ENCODE measurements at places on chromosomes 13 and 19. TPM values are rescaled to one million over a fixed set of nuclear protein-coding genes. Genes with fewer than 3 reads are reported as not detected.
A peak's percentile ranks its signal among the peaks of the same experiment; 100 is the strongest.

Gene ITGBL1
- total RNA-seq = 2.0 TPM

Gene S1PR5
- total RNA-seq = 0.41 TPM

DNA sequence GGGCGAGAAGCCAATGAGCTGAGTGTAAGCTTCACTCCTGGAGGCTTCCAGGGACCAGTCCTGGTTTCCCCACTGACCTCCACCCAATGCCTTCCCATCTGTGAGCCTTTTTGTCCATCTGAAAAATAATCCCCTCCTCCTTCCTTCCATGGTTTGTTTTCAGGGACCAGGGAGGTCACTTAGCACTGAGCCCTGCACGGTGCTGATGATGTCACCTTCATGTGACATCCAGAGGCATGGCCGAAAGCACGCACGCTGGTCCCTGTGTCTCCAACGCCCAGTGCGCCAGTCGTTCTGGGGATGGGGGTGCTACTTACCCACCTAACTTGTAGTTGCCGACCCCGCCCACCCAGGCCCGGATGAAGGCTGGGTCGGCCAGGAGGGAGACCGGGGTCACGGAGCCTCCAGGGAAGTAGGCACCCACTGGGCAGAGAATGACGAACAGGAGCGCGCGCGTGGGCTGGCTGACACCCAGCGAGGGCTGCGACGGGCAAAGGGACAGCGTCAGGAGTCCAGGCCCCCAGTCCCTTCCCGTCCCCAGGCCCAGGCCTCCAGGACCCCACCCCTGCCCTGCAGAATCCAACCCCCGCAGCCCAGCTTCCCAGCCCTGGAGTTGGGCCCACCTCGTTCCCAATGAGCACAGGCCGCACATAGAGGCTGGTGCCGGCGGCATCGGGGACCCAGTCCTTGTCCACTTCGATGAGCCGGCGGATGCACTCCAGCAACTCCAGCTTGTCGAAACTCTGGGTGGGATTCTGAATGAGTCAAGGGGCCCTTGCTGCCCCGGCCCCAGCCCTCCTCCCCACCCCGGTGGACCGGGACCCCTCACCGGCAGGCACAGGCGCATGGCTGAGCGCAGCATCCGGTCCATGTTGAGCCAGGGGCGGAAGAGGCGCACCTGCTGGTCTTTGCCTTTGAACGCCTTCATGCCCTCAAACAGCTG is 11.2 kb downstream of the BCAT2 start:
- no peak for DNase-seq

Gene OR7C1
- not detected for total RNA-seq

GRCh38 chr19:38666663-38667511 is 19.4 kb downstream of the ACTN4 start:
- DNase-seq = no peak

GRCh38 chr19:30450100-30450499 is 77.9 kb downstream of the ZNF536 start:
- DNase-seq = peak; percentile 60

DNA sequence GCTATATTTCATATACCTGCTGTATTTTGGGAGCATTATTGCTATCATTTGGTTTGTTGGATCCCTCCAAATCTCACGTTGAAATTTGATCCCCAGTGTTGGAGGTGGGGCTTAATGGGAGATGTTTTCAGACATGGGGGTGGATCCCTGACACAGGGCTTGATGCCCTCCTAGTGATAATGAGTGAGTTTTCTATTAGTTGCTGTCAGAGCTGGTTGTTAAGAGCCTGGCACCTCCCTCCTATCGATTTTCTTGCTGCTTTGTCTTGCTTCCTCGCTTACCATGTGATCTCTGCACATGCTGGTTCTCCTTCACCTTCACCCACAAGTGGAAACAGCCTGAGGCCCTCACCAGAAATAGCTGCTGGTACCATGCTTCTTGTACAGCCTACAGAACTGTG is 259.9 kb upstream of the STARD13 start:
- DNase-seq = no peak

Gene IL11
- 0.41 TPM for total RNA-seq

GRCh38 chr13:25175026-25175425 is 2.9 kb upstream of the AMER2 start:
- no peak for DNase-seq

Gene CLEC4M
- not detected for total RNA-seq

DNA sequence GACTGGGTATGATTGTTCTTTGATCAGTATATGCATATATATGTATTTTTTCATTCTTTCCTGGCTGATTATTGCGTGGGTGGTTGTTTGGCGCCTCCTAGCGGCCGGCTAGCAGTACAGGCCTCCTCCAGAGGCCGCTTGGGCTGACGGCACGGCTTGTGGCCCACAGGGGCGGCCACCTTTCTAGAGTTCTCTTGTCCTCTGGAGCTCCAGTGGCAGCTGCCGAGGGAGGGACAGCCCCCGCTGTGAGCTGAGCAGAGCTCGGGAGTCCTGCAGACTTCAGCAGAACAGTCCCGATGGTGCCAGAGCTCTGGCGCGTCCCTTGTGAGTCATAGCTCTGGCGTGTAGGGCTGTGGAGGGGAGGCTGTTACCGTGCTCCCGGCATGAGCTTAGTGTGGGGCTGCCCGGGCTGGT is 22.5 kb upstream of the ZNF429 start:
- DNase-seq = peak; percentile 47

- no peak for DNase-seq
Measured at GRCh38 chr13:49097374-49097773, 121.7 kb downstream of the FNDC3A start.

DNA sequence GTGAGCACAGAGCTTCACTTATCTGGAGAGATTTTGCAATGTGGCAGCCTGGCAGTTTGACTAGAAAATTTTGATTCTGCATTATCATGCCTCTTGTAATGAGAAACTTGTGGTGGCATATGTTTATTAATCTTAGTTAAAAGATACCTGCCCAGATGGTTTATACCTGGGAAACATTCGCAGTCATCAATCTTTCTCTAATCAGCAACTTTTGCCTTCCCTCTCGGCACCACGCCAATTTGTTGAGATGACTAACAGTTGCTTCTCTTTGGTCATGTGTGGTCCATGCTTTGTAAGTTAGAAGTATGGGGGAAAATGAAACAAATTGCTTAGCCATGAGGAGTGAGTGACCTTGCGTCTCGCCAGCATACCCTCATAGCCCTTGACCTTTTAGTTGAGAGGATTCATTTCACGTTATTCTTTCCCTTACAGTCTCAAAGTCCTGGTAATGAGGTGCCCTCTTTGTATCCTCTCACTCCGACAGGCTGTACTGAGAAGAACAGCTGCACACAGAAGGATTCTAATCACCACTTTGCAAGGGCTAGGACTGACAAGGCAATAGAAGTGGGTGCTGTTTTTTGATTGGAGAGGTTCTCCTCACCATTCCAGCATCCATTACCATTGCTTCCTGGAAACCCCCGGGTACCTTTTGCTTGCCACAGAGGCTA is 201.4 kb downstream of the OXGR1 start:
- no peak for DNase-seq

GRCh38 chr13:103516015-103516795 is 450.0 kb upstream of the SLC10A2 start:
- no peak for DNase-seq

DNA sequence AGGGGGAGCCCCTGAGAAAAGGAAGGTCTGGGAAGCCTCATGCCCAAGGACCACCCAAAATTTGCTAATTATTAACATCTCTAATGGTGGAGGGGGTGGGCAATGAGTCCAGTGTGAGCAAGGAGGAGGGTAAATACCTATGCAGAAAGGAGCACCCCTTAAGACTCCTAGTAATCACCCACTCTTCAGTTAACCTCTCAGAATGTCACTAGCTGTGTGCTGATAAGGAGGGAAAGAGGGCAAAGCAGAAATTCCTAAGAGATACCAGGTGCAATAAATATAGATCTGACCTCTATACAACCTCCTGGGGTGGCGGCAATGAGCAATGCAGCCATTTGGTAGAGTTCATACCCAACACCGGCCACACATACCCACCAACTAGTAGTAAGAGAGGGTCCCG is 12.7 kb upstream of the DPY19L3 start:
- DNase-seq = no peak

- DNase-seq = peak; percentile 51
Measured at GRCh38 chr19:55189403-55189835, 9.3 kb upstream of the SYT5 start.

- DNase-seq = no peak
Measured at GRCh38 chr13:36764957-36765356, 54.1 kb upstream of the RFXAP start.

Gene MEDAG
- total RNA-seq = 0.82 TPM

- DNase-seq = no peak
Measured at GRCh38 chr19:34084396-34085145, 87.7 kb upstream of the LSM14A start.

GRCh38 chr19:33000510-33000909 is 28.5 kb downstream of the FAAP24 start:
- no peak for DNase-seq

Gene ICAM5
- total RNA-seq = 6.1 TPM

GRCh38 chr13:34412295-34412694 is 529.8 kb upstream of the NBEA start:
- DNase-seq = no peak

- DNase-seq = no peak
Measured at GRCh38 chr13:51585696-51586095, 1.4 kb downstream of the WDFY2 start.

- DNase-seq = no peak
Measured at GRCh38 chr13:43258771-43259170, 235.4 kb downstream of the DNAJC15 start.

GRCh38 chr19:1164684-1165531 is 9.2 kb downstream of the SBNO2 start:
- no peak for DNase-seq

DNA sequence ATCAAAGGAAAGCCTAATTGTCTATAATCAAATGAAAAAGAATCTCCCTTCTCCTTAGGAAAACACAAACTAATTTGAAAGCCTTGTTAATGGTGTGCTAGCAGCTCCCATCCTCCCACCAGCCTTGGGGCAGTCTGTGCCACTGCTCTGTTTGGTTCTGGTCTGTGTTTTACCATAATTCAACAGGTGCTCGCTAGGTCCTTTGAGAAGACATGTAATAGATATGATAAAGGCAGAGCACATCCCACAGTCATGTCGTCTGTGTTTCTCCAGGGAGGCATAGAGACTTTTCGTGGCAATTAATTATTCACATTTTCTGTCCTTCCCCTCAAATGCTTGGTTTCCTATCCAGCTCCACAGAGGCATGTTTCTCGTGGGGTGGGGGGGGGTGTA is 23.8 kb downstream of the FAM124A start:
- DNase-seq = no peak

DNA sequence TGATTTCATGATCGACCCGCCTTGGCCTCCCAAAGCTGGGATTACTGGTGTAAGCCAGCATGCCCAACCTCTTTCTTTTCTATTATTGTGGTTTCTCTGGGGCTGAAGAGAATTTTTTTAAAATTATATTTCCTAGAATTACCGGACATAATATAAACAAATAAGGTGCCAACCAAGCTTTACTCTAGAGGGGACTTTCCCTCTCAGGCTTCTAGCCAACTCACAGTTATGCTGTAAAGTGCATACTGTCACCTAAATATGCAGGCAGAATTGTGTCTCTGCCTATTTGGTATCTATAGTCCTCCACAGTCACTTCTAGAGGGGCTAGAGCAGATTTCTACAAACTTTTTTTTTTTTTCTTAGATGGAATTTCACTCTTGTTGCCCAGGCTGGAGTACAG is 41.6 kb upstream of the ZNF681 start:
- DNase-seq = no peak

- no peak for DNase-seq
Measured at GRCh38 chr19:31015778-31016177, 333.5 kb downstream of the TSHZ3 start.

- DNase-seq = no peak
Measured at GRCh38 chr13:100980171-100980570, 305.6 kb upstream of the TMTC4 start.

- no peak for DNase-seq
Measured at GRCh38 chr19:9782338-9782737, 13.8 kb upstream of the ZNF846 start.

Gene SLC6A16
- not detected for total RNA-seq

Gene SELENOV
- 0.41 TPM for total RNA-seq

- DNase-seq = no peak
Measured at GRCh38 chr13:97110936-97111335, 111.2 kb upstream of the MBNL2 start.

GRCh38 chr13:35387682-35388250 is 88.7 kb downstream of the MAB21L1 start:
- no peak for DNase-seq

DNA sequence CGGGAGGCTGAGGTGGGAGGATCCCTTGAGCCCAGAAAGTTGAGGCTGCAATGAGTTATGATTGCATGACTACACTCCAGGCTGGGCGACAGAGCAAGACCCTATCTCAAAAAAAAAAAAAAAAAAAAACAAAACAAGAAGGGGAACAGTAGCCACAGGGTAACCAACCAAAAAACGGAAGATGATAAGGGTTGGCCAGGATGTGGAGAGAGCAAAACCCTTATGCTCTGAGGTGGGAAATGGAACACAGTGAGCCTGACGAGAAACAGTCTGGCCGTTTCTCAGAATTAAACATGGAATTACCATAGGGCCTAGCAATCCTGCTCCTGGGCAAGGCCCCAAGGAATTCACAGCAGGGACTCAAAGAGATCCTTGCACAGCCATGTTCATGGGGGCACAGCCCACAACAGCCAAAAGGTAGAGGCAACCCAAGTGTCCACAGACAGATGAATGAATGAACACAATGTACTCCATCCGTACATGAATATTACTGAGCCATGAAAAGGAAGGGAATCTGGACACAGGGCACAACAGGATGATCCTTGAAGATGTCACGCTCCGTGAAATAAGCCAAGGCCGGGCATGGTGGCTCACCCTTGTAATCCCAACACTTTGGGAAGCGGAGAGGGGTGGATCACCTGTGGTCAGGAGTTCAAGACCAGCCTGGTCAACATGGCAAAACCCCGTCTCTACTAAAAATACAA is 11.3 kb downstream of the NMRK2 start:
- no peak for DNase-seq

DNA sequence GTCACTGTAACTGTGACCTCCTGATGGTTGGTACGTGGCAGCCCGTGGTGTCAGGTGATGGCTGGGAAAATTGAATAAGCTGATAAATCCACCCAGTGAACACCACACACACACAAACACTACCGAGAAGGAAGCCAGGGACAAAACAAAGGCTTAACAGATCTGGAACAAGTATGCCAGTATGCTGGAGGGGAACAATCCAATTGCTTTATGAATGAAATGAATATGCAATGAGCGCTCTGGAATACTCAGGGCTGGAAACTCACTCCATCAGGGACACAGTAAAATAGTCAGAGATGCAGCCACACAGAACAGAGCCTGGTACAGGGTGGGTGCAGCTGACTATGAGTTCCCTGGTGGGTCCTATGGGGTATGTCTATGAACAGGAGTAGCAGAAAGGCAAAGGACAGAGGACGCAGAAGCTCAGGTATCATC is 16.7 kb downstream of the TMTC4 start:
- peak; percentile 41 for DNase-seq

Gene OR7D2
- total RNA-seq = not detected

GRCh38 chr13:96431044-96431581 is 341.2 kb downstream of the HS6ST3 start:
- DNase-seq = no peak

DNA sequence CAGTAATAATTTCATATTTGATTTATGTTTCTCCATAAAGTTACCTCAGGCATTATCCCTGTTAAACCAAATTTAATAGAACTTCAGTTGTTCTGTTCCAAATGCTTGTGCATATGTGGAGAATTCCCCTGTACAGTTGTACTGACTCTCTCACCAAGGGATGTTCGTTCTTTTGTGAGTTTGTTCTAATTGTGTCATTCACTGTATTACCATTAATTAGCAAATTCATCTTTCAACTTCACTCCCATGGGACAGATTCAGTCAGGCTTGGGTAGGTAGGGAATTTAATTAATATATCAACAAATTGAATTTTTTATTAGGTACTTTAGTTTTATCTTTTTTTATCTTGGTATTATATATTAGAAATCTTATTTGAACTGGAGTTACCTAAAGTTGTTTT is 265.4 kb downstream of the DCT start:
- no peak for DNase-seq

Gene ZSCAN4
- not detected for total RNA-seq

Data from frontal cortex (tissue), 4 donors.